CD4-positive, alpha-beta T cell treated with Interleukin-15 for 1 hour (primary cell): ENCODE measurements at places on chromosomes 12 and 14.

GRCh38 chr14:65159281-65160062 lies 57.2 kb upstream of the MAX start:
- DNase-seq, result no peak

DNA sequence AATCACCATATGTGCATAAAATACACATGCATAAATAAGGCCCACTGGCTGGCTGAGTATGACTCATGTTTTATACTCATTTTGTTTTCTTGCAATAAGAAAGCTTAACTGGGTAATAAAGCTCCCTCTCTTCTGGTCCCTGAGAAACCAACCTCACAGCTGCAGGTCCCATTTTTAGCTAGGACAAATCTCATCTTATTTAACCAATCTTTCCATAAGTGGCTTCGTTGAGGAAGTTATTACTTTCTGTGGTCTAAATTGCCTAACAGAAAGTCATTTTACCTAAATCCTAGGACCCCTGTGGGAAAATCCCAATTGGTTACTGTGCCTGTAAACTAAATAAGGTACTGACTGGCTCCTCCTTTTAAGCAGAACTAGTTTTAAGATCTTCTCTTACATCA lies 232.8 kb upstream of the FBXO33 start:
- DNase-seq, result no peak

DNA sequence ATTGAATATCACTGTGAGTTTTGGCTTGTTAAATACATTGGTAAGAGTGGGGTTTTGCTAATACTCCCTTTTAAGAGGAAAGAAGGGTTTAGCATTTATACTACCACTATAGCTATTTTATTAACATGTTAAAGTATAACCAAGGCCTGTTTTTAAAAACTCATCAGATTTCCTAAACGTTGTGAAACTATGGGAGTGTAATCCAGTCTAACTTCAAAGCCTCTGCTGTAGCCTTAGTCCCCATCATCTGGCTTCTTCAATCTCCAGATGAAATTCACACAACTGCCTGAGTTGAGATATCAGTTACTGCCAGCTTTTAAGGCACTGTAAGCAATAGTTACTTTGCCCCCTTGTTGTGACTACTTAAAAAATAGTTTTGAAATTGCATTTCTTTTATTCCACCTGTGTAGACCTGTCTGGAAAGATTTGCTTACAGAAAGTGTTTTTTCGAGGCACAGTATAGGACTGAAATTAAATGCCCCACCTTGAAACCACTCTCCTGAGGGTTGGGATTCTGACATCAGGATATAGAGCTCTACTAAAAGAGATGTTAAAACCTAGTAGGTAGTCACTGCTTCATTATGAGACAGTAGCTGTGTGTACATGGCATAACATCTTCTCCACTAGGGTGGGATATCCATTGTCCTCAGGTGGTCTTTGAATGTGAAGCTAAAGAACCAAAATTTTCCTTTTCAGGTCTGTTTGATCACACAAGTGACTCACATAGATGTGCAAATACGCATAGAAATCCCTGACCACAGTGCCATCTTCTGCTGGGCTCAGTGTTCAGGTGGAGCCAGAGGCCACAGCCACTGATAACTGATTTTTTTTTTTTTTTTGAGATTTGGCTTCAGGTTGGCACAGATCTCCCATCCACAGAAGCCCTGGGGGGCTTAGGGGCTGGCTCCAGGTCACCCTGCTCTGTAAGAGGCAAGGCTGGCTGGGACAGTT lies 125.5 kb downstream of the DAAM1 start:
- DNase-seq, result no peak

- no peak for DNase-seq
These were observed 26.4 kb downstream of the MYL2 start for GRCh38 chr12:110893956-110894355.

GRCh38 chr14:100434033-100434601 lies 111.0 kb downstream of the SLC25A47 start:
- DNase-seq, result no peak

GRCh38 chr12:126487431-126487980 lies 1422.3 kb downstream of the AACS start:
- no peak for DNase-seq

DNA sequence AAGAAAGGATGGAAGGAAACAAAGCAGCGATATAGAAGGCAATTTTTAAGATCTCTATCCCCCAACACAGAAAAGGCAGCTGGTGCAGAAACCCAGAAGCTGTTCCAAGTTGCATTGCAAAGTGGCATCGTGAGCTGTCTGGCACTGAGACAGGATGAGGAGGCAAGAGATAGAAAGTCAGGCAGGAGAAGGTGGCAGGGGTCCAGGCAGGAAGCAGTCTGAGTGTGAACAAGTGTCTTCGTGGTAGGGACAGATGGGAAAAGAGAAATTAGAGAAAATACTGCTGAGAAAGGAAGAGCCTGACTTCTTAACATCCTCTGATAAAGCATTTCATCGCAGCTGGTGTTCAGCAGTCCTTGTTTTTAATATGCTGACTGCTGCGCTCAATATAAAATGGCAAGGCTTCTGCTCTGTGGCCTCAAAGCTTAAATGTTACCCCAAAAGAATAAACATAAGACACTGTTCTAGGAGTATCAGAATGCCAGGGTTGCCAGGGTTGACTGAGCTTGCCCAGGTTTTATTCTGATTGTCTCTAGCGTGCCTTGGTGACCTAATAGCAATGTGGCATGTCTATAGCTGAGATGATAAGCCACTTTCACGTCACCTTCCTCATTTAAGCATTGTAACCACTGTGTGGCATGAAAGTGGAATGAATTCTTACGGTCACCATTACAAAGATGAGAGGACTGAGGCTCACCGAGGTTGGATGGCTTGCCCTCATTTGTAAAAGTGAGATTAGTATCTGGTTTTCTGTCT lies 397.6 kb downstream of the NUAK1 start:
- DNase-seq, result no peak

- DNase-seq, result no peak
These were observed 743 bp downstream of the PUS1 start for GRCh38 chr12:131929581-131930456.

DNA sequence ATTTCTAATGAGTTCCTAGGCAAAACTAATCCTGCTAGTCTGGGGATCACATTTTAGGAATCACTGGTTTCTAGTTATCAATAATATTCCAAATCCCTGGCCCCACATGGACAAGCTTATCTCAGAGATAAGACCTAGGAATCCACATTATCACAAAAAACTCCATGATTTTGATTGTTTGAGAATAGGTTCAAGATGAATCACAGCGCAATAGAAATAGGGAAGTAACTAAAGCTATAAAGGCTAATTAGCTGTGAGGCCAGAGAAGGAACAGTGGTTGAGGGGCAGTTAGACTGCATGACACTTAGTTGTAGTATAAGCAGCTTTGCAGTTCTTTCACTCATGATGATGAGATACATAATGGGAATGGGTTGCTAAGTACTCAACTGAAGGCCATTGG lies 13.1 kb upstream of the ATP5F1B start:
- DNase-seq, result no peak

- DNase-seq, result no peak
These were observed 49.6 kb downstream of the DICER1 start for GRCh38 chr14:95107711-95108110.

DNA sequence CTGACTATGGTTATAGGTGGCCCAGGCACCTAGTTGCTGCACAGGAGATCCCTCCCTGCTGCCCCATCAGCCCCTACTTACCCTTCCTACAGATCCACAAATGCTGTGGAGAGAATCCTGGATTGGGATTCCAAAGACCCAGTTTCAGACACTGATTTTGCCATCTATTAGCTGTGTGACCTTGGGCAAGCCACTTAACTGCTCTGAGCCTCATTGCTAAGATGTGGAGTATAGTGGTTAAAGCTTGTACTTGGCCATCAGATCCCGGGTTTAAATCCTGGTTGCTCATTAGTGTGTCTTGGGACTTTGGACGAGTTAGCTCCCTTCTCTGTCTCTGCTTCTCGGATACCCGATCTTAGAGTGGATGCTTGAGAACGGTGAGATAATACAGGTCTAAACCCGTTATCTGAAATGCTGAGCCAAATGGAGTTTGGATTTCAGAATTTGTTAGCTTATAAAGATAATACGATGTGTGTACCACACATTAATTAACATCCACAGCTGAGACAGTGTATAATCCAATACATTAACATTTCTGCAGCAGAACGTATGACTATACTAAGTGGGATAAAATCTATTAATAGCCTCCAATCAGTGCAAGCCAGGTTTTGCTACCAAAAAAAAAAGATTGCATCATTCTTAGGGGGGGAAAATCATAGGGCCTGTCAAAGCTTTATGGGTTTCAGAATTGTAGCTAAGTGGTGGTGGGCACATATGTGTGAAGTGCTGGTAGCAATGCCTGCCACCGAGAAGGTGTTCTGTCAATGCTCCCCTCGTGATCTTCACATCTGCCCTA lies 16.0 kb downstream of the PROX2 start:
- no peak for DNase-seq
